ENCODE measurements at places on chromosomes 6 and 20.
A peak's percentile ranks its signal among the peaks of the same experiment; 100 is the strongest.

DNA sequence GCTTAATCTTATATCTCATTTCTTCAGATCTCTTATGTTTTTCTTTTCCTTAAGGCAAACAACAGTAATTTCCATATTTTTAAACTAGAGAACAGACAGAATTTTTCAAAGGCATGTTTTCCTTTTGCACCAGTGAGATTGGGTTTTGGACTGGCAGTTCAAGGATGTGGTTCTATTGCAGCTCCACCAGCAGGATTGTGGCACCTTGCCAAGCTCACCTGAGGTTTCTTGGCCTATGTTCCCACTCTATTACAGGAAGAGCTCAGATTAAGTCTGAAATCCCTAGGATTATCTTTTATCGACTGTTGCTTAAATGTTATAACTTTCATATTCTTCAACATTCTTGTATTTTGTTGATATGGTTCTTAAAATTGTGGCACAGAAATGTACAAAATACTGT, 218.9 kb downstream of the PLCB4 start:
- no peak for DNase-seq

DNA sequence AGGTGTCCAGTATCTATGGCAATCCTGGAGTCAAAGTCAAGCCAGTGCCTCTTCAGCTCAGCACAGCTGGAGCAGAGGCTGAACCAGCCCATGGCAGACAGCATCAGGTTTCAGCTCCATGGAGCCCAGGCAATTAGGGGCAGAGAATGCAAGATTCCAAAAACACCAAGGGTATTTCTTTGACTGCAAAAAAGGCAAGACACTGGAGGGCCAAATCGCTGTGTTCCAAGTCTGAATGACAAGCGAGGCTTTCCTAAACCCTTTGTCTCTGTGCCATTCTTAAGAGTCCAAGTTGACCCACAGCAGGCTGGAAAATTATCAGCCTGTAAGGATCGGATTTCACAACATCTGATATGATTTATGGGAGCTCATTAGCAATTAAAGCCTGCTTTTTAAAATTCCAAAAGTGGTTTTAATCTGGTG, 49.7 kb upstream of the TGM3 start:
- peak; percentile 21 for DNase-seq

GRCh38 chr20:49561256-49561655, 6.7 kb downstream of the PTGIS start:
- no peak for DNase-seq

GRCh38 chr6:37582306-37582705, 82.6 kb upstream of the CCDC167 start:
- DNase-seq, result peak; percentile 34

GRCh38 chr6:4941782-4942672, 61.8 kb downstream of the RPP40 start:
- DNase-seq, result peak; percentile 99

- no peak for DNase-seq
These were observed 5.7 kb downstream of the PACRG start for GRCh38 chr6:162733489-162733888.

DNA sequence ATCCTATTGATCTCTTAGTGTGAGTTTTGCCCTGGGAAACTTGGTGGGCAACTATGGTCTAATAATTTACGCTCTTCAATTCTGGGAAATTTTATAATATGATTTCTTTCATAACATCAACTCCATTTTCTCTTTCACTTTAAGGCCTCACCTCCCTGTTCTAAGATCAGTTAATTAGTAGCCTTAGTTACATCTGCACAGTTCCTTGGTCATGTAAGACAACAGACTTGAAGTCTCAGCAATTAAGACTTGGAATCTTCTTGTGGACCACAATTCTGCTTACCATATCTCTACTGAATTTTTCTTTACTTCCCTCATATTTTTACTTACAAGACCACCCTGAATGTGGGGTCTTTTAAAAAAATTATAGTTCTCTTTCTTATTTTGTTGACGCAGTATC, 8.7 kb downstream of the ENPP3 start:
- DNase-seq, result no peak

GRCh38 chr6:118618676-118619377, 32.6 kb downstream of the CEP85L start:
- DNase-seq, result peak; percentile 47

DNA sequence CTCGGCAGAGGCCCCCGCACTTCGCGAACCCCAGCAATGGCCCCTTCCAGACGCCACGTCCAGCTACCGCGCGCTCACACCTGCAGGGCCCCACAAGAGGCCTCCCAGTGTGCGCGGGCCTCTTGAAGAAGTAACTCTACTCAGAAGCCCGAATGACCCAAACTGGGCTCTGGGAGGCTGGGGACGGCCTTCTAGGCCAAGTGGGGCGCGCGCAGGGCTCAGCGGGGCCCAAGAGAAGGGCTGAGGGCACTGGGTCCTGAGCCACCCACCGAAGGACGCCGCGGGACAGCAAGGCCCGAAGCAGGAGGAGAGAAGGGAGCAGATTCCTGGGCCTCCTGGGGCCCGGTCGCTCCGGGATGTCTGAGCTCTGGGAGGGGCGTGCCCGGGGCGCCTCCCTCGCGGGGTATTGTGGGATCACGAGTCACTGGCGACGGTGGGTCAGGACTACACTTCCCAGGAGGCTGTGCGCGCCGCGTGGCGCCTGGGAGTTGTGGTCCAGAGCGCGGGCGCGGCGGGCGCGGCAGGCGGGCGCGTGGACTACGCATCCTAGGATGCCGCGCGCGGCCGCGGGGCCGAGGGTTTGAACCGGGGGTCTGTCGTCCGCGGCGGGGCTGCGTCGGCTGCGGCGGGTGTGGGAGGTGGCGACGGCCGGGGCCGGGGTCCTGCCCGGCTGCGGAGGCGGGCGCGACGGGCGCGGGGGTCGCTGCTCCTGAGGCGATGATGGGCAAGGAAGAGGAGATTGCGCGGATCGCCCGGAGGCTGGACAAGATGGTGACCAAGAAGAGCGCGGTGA, at the start of gene TCEA2:
TCEA2 (plus strand) TSS at position 603 of the 793 bp plus-strand sequence; CDS start at position 718, 115 bp downstream.
- DNase-seq, result peak; percentile 95

Measured in EH (cell line).